AG08396 (cell line): ENCODE measurements at places on chromosomes 16 and 17.

DNA sequence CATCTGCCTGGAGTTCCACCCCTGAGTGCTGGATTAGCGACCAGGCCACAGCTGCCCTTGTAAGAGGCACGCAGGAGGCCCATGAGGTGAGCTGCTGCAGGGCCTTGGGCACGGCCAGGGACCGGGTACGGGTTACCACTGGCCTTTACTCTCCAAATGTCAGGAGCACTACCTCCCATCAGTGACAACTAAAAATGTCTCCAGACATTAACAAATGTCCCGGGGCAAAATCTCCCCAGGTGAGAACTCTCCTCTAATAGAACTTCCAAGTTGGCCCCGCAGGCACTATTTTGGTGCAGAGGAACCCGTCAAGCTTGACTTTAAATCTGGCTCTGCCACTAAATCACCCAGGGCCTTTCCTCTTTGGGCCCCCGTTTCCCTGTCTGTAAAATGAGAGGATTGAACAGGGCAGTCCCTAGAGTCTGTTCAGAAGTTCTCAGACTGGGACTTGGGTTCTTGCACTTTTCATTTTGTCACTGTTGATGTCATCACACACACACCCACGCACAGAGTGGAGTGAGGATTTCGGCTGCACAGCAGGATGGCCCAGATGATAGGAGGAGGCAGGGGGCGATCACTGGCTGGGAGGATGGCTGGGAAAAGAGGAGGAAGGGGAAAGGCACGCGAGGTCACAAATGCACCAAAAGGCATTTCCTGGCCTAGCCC is 24.5 kb upstream of the MAPT start:
- DNase-seq: no peak

GRCh38 chr16:66926961-66927436 is 1.7 kb upstream of the RRAD start:
- peak; percentile 90 for DNase-seq

GRCh38 chr17:58541249-58541648 is 26.8 kb upstream of the MTMR4 start:
- DNase-seq: no peak

DNA sequence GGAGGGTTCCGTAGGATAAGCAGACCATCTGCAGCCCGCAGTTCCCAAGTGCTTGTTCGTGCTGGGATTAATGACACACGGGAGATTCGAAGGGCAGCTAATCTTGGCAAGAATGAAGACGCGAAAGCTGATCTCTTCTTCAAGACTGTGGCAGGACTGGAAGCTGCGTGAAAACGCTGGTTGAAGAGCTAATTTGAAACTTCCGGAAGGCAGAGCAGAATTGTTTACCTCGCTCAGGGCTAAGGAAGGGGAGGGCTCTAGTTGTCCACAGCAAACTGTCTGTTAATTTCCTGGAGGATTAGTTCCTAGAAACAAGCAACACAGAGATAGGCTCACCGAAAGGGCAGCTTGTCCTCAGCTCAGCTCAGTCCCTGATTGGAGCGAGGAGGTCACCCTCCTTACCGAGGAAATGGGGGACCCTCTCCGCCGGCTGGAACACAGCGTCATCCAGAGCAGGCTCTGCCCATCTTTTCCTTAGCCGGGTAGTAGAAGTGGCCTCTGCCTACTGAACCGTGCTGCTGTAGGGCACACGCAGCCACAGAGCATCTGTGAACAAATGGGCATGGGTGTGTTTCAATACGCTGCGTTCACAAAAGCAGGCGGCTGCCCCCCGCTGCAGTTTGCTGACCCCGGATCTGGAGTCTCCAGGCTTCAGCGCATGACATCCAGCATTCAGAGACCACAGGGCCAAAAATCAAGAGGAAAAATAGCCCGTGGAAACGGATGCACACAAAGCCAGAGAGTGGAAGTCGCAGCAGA is 16.7 kb upstream of the BAIAP2 start:
- no peak for DNase-seq

DNA sequence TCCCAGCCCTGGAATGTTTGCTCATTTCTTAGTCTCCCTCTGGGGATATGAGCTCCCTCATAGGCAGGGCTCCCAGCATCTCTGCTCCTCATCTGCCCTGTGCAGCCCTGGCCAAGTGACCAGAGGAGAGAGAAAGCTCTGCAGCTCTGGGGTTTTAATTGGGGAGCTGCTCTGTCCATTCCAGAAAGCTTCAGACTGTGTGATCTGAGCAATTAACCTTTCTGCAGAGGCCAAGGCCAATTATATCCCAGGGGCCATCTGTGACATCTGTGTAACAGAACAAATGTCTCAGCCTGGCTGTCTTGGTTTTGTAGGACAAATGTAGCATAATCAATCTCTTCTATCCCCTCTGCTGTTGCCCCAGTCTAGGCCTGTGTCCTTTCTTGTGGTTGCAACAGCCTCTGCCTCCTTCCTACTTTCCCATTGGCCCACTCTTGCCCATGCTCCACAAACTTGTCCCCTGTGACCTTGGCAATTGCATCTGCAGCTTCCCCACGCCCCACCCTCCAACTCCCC is 156.0 kb downstream of the GSG1L start:
- DNase-seq: no peak

- DNase-seq: peak; percentile 85
These were observed 21.4 kb downstream of the ALOX15B start for GRCh38 chr17:8060274-8060673.

DNA sequence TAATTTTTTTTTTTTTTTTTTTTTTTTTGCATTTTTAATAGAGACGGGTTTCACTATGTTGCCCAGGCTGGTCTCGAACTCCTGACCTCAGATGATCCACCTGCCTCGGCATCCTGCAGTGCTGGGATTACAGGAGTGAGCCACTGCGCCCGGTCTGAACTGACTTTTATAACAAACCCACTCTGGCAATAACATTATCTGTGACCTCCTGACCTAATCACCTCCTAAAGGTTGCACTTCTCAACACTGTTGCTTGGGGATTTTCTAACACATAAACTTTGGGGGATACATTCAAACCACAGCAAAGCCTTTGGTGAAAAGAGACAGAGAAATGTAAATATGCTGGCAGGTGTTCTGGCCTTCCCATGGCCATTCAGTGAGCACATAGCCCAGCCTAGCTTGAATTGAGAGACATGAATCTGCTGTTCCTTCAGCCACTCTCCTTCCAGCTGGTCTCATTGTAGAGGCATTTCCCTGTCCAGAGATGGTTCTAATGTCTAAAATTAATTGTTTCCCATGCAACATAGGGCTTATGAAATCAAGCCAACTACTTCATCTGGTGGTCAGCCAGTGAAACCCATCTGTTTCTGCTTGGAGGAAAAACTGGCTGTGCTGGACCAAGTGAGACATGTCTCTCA is 28.3 kb downstream of the LYRM1 start:
- DNase-seq: no peak

GRCh38 chr16:31471875-31472708 is at the start of gene TGFB1I1:
TSS of gene TGFB1I1 (plus strand) at chr16:31472152. CDS start at chr16:31472189, 37 bp downstream.
- DNase-seq: peak; percentile 92

DNA sequence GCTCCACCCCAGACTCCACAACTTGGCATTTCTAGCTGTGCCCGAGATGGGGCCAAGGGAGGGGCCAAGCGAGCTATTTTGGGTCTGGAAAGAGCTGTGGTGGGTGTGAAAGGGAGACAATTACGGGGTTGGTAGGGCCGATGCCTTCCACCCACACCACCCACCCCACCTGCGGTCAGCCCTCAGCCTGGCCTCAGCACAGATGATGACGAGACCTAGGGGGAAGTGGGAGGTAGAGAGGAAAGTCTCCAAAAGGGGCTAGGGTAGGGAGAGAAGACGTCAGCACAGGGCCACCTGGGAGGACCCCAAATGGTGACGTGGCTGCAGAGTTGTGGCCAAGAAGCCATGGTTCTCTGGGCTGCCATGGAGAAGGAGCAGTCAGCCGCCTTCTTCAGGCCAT is 83.1 kb downstream of the SDK2 start:
- no peak for DNase-seq
